Upper lobe of right lung (tissue), 1 donor: ENCODE measurements at places on chromosomes 12 and 14. TPM values are rescaled to one million over a fixed set of nuclear protein-coding genes. Genes with fewer than 3 reads are reported as not detected.

- H3K4me1 ChIP-seq: no peaks in the 10 kb centered on the region
- no peaks in the 10 kb centered on the region for H3K27me3 ChIP-seq
- no peak for DNase-seq
- H3K4me3 ChIP-seq: no peak overlapping the region
- no peak overlapping the region for H3K27ac ChIP-seq
- H3K36me3 ChIP-seq: no peaks in the 10 kb centered on the region
Measured at GRCh38 chr14:22689199-22689598, 45.0 kb upstream of the OR6J1 start.

GRCh38 chr12:63905544-63905943 is 61.0 kb downstream of the SRGAP1 start:
- H3K4me1 ChIP-seq: no peaks in the 10 kb centered on the region
- DNase-seq: no peak
- no peaks in the 10 kb centered on the region for H3K27me3 ChIP-seq

The PTPRO gene
- 10.6 TPM for total RNA-seq

DNA sequence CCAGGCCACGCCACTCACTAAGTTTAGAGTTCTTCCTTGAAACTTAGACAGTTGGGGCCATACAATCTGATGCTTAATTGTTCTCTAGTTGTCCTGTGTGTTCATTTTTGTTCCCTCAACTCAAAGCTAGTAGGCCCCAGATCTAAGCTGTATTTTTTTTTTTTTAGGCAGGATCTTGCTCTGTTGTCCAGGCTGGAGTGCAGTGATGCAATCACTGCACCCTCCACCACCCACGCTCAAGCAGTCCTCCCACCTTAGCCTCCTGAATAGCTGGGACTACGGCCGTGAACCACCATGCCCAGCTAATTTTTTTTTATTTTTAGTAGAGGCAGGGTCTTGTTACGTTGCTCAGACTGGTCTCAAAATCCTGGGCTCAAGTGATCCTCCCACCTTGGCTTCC is 7.5 kb downstream of the TNFRSF1A start:
- DNase-seq: no peak
- H3K27ac ChIP-seq: peak overlapping the region; percentile 99
- H3K4me1 ChIP-seq: peaks cover 77% of the 10 kb centered on the region
- no peak overlapping the region for H3K4me3 ChIP-seq
- H3K27me3 ChIP-seq: no peaks in the 10 kb centered on the region

The GDF11 gene
- total RNA-seq: 5.8 TPM

GRCh38 chr14:74290415-74290814 is 12.3 kb downstream of the ABCD4 start:
- H3K36me3 ChIP-seq: peaks cover 90% of the 10 kb centered on the region
- no peak for DNase-seq
- H3K4me1 ChIP-seq: no peaks in the 10 kb centered on the region
- no peaks in the 10 kb centered on the region for H3K27me3 ChIP-seq
- H3K4me3 ChIP-seq: no peak overlapping the region

The GPR162 gene
- total RNA-seq: 17.1 TPM

DNA sequence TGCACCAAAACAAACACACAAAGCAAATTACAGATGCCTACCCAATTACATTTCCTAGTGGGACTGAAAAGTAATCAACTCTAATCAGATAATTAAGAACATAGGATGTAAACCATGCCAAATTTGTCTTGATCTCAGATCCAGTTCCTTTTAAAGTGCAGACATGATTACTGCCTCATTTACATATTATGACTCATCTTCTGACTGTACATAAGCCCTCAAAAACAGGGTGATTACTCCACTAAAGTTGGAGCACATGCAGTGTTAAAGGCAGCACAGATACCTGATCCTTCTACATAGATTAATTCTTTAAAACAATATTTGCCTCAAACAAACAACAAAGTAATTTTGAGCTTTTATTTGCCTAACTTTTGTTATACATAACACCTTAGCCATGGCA is 337.2 kb downstream of the RPS29 start:
- H3K27me3 ChIP-seq: no peaks in the 10 kb centered on the region
- H3K36me3 ChIP-seq: no peaks in the 10 kb centered on the region
- no peaks in the 10 kb centered on the region for H3K4me1 ChIP-seq
- H3K4me3 ChIP-seq: no peak overlapping the region
- DNase-seq: no peak
- no peak overlapping the region for H3K27ac ChIP-seq

- H3K4me1 ChIP-seq: no peaks in the 10 kb centered on the region
- H3K4me3 ChIP-seq: no peak overlapping the region
- no peak for DNase-seq
- no peak overlapping the region for H3K27ac ChIP-seq
- H3K36me3 ChIP-seq: no peaks in the 10 kb centered on the region
Measured at GRCh38 chr12:116515684-116516083, 43.5 kb upstream of the MAP1LC3B2 start.

The RSRC2 gene
- total RNA-seq: 63.8 TPM

GRCh38 chr12:104197264-104197663 is 18.3 kb upstream of the TXNRD1 start:
- no peak overlapping the region for H3K4me3 ChIP-seq
- no peaks in the 10 kb centered on the region for H3K36me3 ChIP-seq
- H3K27me3 ChIP-seq: no peaks in the 10 kb centered on the region
- H3K27ac ChIP-seq: no peak overlapping the region
- no peak for DNase-seq
- peaks cover 8% of the 10 kb centered on the region for H3K4me1 ChIP-seq

- no peak overlapping the region for H3K4me3 ChIP-seq
- H3K27me3 ChIP-seq: no peaks in the 10 kb centered on the region
- DNase-seq: no peak
- H3K4me1 ChIP-seq: no peaks in the 10 kb centered on the region
- no peak overlapping the region for H3K27ac ChIP-seq
Measured at GRCh38 chr14:65025818-65026217, 39.1 kb downstream of the FNTB start.

The HOXC4 gene
- total RNA-seq: 0.61 TPM

- H3K36me3 ChIP-seq: no peaks in the 10 kb centered on the region
- H3K4me1 ChIP-seq: peaks cover 25% of the 10 kb centered on the region
- no peak overlapping the region for H3K27ac ChIP-seq
- no peaks in the 10 kb centered on the region for H3K27me3 ChIP-seq
- DNase-seq: no peak
- H3K4me3 ChIP-seq: no peak overlapping the region
Measured at GRCh38 chr12:104750061-104750460, 208.0 kb downstream of the SLC41A2 start.

DNA sequence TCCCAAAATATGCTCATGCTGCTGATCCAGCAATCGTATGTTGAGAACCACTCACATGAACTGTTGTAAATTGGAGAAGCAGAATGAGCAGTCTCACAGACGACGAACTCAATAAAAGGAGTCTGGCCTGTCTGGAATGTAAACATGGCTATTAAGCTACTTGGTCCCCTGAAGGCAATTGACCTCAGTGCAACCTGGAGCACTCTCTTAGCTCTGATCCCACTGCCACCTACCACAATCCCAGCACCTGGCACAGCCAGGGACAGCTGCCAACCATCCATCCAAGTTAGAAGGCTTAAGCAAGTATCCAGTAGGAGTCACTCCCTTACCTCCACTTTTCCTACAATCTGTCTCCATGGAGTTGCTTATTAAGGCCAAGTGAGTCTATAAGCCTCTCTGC is 406.9 kb upstream of the CLEC14A start:
- H3K4me3 ChIP-seq: no peak overlapping the region
- no peaks in the 10 kb centered on the region for H3K27me3 ChIP-seq
- H3K4me1 ChIP-seq: no peaks in the 10 kb centered on the region
- no peak overlapping the region for H3K27ac ChIP-seq

The GYS2 gene
- total RNA-seq: not detected

The RD3L gene
- not detected for total RNA-seq

GRCh38 chr12:20211981-20212421 is 156.3 kb upstream of the PDE3A start:
- H3K4me1 ChIP-seq: peaks cover 10% of the 10 kb centered on the region
- no peaks in the 10 kb centered on the region for H3K36me3 ChIP-seq
- no peaks in the 10 kb centered on the region for H3K27me3 ChIP-seq
- no peak for DNase-seq
- no peak overlapping the region for H3K4me3 ChIP-seq

DNA sequence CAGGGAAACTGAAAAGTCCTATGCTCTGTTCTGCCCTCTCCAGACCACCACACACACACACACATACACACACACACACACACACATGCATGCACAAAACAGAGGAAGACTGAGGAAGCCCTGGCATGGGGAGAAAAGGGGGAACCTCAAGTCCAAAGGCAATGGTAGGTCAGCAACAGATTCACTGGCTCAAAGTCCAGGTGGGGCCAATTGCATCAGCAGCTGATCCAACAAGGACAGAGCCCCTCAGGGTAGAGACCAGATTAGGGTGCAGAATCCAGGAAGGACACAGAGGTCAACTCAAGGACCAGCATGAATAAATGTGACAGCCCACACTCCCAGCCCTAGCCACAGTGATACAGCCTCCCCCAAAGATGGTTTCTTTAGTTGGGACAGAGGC is 425.0 kb upstream of the SOX5 start:
- H3K27me3 ChIP-seq: no peaks in the 10 kb centered on the region
- no peaks in the 10 kb centered on the region for H3K4me1 ChIP-seq
- DNase-seq: no peak
- no peaks in the 10 kb centered on the region for H3K36me3 ChIP-seq

- no peaks in the 10 kb centered on the region for H3K27me3 ChIP-seq
- H3K4me3 ChIP-seq: no peak overlapping the region
- H3K27ac ChIP-seq: no peak overlapping the region
- no peak for DNase-seq
- H3K36me3 ChIP-seq: peaks cover 38% of the 10 kb centered on the region
- H3K4me1 ChIP-seq: peaks cover 20% of the 10 kb centered on the region
Measured at GRCh38 chr14:75470238-75470797, 42.5 kb downstream of the JDP2 start.

The KRT79 gene
- 5.4 TPM for total RNA-seq

DNA sequence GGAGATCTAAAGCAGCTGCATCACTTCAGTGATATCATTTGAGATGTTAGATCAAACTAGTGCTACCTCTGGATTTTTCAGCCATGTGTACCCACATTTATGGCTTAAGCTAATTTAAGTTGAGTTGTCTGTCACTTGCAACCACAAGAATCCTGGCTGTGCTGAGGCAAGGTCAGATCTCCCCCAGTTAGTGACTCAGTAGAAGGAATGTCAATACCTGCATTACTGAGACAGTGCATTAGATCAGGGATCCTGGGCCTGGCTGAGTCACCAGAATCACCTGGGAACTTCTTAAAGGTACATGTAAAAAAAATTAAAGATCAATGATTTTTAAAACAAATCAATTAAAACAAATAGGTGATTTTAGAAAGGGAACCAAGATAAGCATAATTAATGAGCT is 84.6 kb upstream of the GRIN2B start:
- H3K36me3 ChIP-seq: no peaks in the 10 kb centered on the region
- no peak for DNase-seq
- H3K4me1 ChIP-seq: no peaks in the 10 kb centered on the region
- H3K4me3 ChIP-seq: no peak overlapping the region
- no peak overlapping the region for H3K27ac ChIP-seq

GRCh38 chr12:5384015-5384414 is 47.9 kb upstream of the NTF3 start:
- DNase-seq: no peak
- no peak overlapping the region for H3K4me3 ChIP-seq
- no peaks in the 10 kb centered on the region for H3K36me3 ChIP-seq

DNA sequence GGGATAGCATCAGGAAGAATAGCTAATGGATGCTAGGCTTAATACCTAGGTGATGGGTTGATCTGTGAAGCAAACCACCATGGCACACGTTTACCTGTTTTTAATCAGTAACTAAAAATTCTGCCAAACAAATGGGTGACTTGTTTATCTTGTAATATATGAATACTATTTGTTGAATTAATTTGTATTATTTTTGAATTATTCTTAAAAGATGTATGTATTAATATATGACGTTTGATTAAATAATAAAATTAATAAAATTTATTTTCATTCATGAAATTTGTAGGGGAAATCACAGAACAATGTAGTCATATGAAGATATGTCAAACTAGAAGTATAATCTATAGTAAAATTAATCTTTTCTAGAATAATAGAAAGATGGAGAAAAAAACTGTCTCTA is 32.3 kb upstream of the OR10A7 start:
- no peaks in the 10 kb centered on the region for H3K4me1 ChIP-seq
- H3K4me3 ChIP-seq: no peak overlapping the region
- no peak for DNase-seq
- no peaks in the 10 kb centered on the region for H3K36me3 ChIP-seq
- no peak overlapping the region for H3K27ac ChIP-seq

DNA sequence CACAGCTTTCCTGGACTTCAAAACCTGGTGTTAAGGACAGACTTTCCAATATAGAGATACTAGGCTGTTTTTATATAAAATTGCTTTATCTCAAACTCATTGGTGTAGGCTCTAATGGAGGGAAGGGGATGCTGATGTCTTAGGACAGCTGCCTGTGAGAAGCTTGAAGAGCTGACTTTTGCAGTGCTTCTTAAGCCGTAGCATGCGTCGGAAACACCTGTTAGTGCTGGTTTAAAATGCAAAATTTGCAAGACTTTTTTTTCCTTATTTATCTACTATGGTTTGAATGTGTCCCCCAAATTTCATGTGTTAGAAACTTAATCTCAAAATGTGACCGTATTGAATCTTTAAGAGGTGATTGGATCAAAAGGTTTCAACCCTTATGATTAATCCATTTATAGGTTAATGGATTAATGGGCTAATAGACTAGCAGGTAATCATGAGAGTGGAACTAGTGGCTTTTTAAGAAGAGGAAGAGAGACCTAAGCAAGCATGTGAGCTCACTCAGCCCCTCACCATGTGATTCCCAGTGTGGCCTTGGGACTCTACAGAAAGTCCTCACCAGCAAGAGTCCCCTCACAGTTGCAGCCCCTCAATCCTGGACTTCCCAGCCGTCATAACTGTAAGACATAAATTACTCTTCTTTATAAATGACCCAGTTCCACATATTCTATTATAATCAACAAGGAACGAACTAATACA is 60.9 kb upstream of the FUT8 start:
- H3K27me3 ChIP-seq: no peaks in the 10 kb centered on the region
- no peak for DNase-seq
- H3K4me3 ChIP-seq: no peak overlapping the region

DNA sequence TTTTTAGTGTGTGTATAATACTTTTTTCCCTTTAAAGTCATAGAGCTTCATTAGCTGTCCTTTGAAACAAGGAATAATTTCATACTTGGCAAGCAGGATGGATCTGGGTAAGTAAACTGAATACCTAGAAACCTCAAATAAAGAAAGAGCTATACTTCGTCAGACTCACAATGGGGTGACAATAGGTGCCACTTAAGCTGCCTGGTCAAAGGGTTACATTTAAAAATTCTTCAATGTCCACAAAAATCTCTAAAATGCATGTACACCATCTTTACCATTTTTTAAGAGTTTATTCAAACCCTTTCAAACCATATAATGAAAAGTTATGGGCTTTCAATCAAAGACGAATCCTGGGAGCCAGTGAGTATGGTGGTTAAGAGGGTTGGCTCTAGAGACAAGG is 3.1 kb downstream of the GIT2 start:
- H3K27me3 ChIP-seq: no peaks in the 10 kb centered on the region
- no peak overlapping the region for H3K4me3 ChIP-seq
- peaks cover 35% of the 10 kb centered on the region for H3K36me3 ChIP-seq
- H3K27ac ChIP-seq: no peak overlapping the region

- H3K27ac ChIP-seq: no peak overlapping the region
- no peaks in the 10 kb centered on the region for H3K36me3 ChIP-seq
- H3K4me3 ChIP-seq: no peak overlapping the region
- no peaks in the 10 kb centered on the region for H3K27me3 ChIP-seq
- no peak for DNase-seq
Measured at GRCh38 chr12:121085506-121086353, 46.7 kb upstream of the OASL start.
